ENCODE measurements at places on chromosomes 11 and 22.
A peak's percentile ranks its signal among the peaks of the same experiment; 100 is the strongest.

DNA sequence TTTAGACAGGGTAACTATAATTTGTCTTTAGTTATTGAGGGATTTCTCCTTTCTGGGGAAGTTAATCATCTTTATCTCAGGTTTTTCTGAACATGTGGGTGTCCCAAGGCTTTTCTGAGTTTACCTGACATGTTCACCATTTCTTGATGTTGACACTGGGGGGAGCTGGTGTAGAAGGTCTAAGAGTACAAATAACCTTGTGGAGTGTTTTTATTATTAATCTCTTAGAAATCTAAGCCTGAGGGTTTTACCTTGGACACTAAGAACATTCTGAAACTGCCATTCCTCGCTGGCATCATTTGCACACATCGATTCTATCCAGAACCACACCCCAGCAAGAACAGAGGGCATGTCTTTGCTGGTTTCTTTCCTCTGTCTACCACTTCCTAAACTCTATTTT lies 15.6 kb upstream of the C11orf91 start:
- peak; percentile 40 for DNase-seq

GRCh38 chr22:27836181-27836580 lies 34.6 kb upstream of the MN1 start:
- no peak for DNase-seq

DNA sequence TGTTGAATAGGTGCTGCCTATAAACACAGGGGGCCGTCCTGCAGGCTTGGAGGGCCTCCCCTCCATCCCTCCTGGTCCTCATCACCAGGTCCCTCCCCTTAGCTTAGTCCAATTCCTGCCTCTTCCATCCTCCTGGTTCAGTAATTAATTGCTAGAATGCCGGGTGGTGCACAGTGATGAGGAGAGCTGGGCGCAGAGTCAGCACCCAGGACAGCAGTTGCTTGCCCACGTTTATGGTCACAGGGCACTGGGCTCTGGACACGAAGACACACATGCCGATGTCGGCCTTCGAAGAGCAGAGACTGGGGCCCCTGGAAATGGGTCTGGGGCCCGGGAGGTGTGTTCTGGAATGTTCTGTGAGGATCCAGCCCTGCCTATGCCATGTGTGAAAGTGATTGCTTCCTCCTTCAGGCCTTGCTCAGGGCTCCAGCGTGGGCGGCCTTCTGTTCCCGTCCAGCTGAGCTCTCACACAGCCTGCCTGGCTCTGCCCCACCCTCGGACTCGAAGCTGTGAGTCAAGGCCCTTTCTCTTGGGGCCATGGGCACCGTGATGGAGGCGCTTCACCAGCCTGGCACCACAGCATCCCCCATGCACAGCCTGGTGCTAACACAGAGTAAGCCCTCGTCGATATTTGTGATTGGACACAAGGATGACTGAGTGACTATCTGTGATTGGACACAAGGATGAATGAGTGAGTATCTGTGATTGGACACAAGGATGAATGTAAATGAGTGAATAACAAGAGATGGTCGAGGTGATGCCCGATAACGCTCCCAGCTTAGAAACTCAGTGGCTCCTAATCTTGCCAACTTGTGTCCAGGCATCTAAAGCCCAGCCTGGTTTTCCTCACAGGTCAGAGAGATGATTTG lies 884.7 kb downstream of the BRD1 start:
- DNase-seq, result no peak

DNA sequence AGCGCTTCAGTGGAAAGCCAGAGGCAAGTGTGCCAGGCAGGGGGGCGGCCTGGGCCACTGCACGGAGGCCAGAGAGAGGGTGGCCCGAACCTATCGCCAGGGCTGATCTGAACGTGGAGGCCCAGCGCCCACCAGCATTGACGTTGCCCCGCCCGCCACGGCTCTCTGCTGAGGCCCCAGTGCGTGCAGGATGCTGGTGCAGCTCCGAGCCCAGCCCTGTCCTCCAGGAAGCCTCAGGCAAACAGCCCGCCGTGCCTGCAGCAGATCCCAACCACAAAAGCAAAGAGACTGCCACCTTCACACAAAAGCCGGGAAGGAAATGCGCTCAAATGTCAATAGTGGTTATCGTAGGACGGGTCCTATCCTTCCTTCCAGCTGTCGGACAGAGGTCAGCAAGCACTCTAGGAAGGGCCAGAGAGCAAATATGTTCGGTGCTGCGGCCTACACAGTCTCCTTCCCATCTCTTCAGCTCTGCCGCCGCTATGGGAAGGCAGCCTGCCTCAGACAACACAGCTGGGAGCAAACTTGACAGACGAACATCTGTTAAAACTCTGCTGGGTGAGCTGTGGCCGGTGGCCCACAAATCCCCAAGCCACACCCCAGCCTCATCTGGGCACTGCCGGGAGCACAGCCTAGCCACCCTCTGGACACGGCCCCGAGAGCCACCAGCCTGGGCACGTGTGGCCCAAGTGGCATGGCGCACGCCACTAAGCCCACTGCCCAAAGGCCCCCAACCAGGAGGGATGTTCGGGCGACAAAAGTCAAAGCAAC lies 146.2 kb downstream of the CRYBB2 start:
- DNase-seq, result no peak

- DNase-seq, result peak; percentile 87
Observed at GRCh38 chr11:65575568-65576231, at the start of gene EHBP1L1. Gene EHBP1L1 (plus strand): TSS chr11:65576053. CDS start chr11:65576303, 250 bp downstream.

- DNase-seq, result no peak
Observed at GRCh38 chr11:67611704-67612587, 5.2 kb downstream of the NDUFV1 start.

DNA sequence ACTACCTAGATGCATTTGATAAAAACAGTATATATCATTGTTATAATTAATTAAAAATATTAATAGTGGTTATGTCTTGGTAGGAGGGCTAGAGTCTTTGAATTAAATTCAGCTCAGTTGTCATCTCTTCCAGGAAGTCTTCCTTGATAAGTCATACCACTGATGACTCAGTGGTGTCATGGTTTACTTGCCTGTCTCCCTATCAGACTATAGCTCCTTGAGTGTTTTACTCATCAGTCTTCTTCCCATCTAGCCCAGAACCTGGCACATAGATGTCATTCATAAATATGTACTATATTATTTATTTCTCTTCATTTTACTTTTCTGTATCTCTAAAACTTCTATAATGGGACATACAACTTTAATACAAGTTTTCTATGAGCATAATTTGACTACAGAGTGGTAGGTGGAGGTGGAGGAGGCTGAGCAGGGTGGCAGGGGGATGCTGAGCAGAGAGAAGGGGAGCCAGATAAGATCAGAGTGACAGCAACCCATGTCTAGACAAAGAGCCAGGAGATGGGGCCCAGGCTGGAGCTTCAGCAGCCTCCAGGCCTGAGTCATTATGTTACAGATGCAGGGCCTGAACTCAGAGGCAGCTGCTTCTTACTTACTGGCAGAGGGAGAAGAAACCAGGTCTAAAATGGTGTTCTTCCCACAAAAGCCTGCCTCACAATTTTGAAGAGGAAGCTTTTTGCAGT lies 82.3 kb upstream of the PHOX2A start:
- DNase-seq, result no peak

- no peak for DNase-seq
Observed at GRCh38 chr11:69227271-69227670, 66.7 kb upstream of the MYEOV start.

DNA sequence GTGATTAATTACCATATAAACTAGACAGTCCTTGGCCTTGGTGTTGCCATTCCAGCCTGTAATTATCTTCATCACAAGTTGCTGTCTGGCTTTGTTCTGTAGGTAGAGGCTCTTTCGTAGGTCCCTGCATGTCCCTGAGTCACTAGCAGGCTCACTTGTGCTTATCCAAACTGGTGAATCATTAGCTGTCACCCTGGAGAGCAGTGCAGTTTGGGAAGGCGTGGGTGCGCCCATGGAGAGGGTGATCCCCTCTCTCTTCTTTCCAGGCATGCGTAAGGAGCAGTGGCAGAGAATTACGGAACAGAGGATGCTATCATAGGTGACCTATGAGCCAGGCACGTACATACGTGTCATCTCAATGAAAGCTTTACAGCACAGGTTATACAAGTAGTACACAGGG lies 11.0 kb upstream of the EHF start:
- no peak for DNase-seq

- DNase-seq, result no peak
Observed at GRCh38 chr11:20489948-20490347, 102.4 kb downstream of the PRMT3 start.

DNA sequence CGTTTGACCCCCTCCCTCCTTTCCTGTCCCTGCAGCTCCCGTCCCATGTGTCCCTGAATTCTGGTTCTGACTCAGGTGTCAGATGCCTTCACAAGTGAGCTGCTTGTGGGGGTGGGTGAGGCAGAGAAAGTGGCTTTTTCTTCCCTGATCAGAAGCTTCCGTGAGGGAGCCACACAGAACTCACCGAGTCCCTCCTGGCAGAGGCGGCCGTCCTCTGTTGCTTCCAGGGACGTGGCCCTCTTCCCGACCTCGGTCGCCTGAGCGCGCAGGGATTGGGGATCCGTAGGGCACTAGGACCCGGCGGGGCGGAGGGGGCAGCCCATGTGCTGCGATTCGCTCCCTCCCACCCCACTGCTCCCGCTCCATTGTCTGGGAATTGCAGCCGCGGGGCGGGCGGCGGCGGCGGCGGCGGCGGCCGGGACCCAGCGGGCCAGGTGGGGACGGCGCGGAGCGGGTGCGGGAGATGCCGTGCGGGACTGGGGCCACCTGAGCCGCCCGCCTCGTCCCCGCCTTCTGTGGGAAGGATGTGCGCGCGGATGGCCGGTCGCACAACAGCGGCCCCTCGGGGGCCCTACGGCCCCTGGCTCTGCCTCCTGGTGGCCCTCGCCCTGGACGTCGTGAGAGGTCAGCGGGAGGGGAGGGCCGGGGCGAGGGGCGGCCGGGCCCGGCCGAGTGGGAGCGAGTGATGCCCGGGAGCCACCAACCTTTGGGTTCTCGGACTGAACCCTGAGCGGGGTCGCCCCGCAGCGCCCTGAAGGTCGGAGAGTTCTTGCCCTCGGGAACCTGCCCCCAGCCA lies at the start of gene TMEM132A:
TMEM132A (plus strand) TSS at position 351 of the 796 bp plus-strand sequence; CDS start at position 525, 174 bp downstream.
- DNase-seq, result no peak

DNA sequence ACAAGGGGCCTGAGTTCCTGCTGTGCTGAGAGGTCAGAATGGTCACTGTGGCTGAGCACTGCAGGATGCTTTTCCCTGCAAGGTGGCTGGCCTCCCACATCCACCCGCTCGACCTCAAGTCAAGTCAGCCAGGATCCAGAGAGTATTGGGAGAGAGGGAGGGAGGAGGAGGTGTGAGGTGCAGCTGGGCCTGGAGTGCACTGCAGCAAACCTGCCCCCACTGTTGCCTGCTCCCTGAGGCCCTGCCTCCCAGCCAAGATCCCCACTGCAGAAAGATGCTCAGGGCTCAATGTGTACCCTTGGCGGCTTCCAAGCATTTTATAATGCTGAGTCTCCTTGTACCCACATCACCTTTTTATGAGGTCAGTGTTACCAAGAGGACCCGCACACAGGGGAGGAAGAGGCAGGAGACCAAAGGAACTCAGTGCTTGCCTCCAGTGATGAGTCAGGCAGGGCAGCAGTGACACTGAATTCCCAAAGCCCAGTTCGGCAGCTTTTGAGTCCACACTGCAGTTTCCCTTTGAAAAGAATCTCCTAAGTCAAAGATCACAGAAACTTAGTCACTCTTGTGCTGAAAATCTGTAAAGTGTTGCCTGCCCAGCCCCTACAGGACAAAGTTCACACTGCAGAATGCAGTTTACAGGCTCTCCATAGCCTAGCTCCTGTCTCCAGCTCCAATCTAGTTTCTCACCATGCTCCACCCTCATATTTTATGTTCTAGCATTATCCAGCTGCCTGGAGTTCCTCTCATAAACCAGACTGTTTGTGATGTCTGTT lies 3.1 kb downstream of the ENDOD1 start:
- DNase-seq, result peak; percentile 29

GRCh38 chr11:119615003-119615881 lies 113.8 kb downstream of the NECTIN1 start:
- peak; percentile 3 for DNase-seq

DNA sequence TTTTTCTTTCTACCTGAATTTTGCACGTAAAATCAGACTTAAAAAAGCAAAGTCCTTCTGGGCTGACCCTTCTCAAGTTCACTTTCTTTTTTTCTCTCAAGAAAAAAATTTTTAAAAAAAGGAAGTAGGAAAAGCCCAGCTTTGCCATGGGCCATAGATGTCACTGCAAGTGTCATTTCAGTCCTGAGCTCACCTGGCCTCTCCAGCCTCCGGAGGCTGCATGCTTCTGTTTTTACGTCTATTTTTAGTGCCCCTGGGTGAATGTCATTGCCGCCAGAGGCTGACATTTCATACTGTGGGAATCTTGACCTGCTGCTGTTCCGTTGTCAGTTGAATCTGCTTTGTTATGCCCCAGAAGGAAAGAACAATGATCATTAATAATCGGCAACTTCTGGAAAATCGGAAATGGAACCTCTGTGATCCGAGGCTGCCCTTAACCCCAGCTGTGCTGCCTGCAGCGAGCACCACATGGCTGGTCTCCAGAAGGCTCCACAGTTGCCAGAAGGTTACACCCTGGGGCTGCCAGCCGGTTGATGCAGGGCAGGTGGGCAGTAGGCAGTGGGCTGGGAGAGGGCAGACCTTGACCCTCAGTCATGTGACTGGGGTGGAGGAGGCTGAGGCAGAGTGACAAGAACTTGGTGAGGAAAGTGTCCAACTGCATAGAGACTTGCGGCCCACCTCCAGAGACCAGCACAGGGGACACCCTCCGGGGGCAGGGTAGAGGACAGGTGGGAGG lies 16.7 kb upstream of the MYEOV start:
- DNase-seq, result no peak

GRCh38 chr22:35335468-35335867 lies 35.8 kb downstream of the TOM1 start:
- DNase-seq, result no peak

- DNase-seq, result no peak
Observed at GRCh38 chr22:17257121-17258001, 38.1 kb upstream of the ADA2 start.

DNA sequence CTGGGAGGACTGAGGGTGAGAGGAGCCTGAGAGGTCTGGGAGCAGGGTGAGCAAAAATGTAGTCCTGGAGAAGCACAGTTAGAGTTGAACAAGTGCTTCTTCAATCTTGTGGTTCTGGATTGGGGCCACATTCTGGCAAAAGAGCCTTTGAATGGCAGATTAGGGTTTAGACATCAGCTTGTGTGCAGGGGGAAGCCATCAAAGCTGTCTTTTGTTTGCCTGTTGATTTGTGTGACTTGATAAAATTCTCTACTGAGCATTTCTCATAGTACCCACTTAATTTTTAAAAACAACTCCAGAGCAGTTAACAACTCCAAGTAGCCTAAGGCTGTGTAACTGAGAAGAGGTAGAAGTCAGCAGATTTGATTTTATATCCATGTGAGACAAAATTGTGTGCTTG lies 166.2 kb downstream of the FAT3 start:
- no peak for DNase-seq

DNA sequence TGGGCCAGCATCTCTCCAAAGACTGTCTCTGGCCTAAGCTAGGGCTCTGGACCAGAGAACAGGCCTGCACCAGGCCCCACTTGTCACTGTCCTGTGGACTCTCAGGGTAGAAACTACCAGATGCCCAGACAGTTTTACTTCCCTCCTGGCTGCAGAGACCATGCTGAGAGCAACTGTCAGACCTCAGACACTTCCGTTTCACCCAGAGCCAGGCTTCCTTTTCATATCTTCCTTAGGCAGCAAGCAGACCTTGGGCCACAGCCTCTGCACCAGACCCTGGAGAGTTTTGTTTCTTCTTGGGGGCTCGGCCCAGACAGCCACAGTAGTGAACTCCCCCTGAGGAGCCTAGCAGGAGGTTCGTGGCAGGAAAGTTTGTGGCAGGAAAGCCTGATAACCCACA lies 12.1 kb upstream of the FCHSD2 start:
- DNase-seq, result peak; percentile 46

Measured in CD4-positive, alpha-beta T cell treated with Interleukin-17A for 1 hour (primary cell).